Breast epithelium (tissue), 4 donors: ENCODE measurements at places on chromosomes 6 and 20.

- DNase-seq, result no peak
- no peak overlapping the region for H3K27ac ChIP-seq
- no peaks in the 10 kb centered on the region for H3K27me3 ChIP-seq
- H3K4me3 ChIP-seq, result no peak overlapping the region
- H3K36me3 ChIP-seq, result no peaks in the 10 kb centered on the region
These were observed 150.9 kb upstream of the HMGN3 start for GRCh38 chr6:79385333-79385732.

DNA sequence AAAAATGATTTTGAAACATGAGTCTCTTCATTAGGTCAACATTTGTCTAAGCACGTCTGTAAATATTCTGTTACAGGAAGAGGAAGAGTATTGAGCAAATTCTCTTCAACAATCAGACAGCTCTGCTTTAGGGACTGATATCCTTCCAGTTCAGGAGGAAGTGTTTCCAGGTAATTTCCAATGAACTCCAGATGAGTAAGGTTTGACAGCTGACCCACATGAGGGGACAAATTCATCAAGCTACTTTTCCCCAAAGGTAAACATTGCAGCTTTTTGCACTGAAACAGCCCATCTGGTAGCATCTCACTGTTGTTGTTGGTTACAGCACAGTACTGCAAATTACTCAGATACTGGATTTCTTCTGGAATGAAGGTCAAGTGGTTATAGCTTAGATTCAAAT is 18.1 kb downstream of the ENPP1 start:
- no peaks in the 10 kb centered on the region for H3K36me3 ChIP-seq
- DNase-seq, result no peak
- no peak overlapping the region for H3K4me3 ChIP-seq
- H3K27ac ChIP-seq, result no peak overlapping the region

DNA sequence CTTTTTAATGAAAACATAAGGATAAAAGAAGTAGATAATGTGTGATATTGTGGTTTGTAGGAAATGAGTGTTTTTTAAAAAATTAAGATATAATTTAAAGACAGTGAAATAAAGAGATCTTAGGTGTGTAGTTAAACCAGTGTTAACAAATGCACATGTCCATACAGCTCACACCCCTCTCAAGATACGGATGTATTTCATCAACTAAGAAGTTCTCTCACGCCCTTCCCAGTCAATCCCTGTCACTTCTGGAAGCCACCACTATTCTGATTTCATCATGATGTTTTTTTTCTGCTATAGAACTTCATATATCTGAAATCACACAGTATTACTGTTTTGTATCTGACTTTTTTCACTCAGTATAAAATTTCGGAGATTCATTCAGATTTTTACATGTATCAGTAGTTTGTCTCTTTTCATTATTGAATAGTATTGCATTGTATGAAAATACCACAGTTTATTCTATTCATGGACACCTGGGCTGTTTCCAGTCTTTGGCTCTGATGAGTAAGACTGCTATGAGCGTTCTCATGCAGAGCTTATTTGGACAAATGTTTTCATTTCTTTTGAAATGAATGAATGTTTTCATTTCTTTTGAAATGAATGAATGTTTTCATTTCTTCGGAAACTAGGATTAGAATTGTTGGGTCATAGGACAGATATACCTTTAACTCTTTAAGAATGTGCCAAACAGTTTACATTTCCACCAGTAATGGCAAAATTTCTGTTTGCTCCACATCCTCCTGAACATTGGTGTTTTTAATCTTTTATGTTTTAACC is 49.7 kb upstream of the ELOVL5 start:
- H3K4me1 ChIP-seq, result no peaks in the 10 kb centered on the region
- no peaks in the 10 kb centered on the region for H3K36me3 ChIP-seq
- H3K27ac ChIP-seq, result no peak overlapping the region
- no peaks in the 10 kb centered on the region for H3K27me3 ChIP-seq
- DNase-seq, result no peak
- H3K4me3 ChIP-seq, result no peak overlapping the region

DNA sequence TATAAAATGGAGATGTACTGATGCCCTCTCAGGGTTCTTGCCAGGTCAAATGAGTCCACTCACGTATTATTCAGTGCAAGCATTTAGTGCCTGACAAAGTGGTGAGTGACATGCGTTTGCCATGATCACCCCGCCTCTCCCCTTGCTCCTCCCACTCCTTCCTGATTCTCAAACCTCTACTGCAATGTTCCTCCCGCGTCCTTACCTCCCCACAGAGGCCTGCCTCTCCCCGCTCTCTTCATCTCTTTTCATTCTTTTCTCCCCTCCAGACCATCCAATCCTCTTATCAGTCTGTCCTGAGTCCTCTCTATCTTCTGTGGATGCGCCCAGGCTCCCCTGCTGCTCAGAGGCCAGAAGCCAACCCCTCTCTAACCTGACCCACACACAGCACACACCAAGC is 40.7 kb downstream of the KCNK5 start:
- no peaks in the 10 kb centered on the region for H3K27me3 ChIP-seq
- no peak overlapping the region for H3K27ac ChIP-seq
- H3K4me1 ChIP-seq, result no peaks in the 10 kb centered on the region
- H3K4me3 ChIP-seq, result no peak overlapping the region
- no peak for DNase-seq
- H3K36me3 ChIP-seq, result no peaks in the 10 kb centered on the region

GRCh38 chr6:128168244-128168643 is 267.4 kb upstream of the THEMIS start:
- H3K27ac ChIP-seq, result no peak overlapping the region
- no peaks in the 10 kb centered on the region for H3K36me3 ChIP-seq
- H3K4me1 ChIP-seq, result no peaks in the 10 kb centered on the region
- DNase-seq, result no peak

GRCh38 chr6:16511723-16512489 is 249.4 kb downstream of the ATXN1 start:
- no peaks in the 10 kb centered on the region for H3K4me1 ChIP-seq
- H3K36me3 ChIP-seq, result no peaks in the 10 kb centered on the region
- no peak for DNase-seq
